ENCODE measurements at places on chromosomes 2 and 18.

DNA sequence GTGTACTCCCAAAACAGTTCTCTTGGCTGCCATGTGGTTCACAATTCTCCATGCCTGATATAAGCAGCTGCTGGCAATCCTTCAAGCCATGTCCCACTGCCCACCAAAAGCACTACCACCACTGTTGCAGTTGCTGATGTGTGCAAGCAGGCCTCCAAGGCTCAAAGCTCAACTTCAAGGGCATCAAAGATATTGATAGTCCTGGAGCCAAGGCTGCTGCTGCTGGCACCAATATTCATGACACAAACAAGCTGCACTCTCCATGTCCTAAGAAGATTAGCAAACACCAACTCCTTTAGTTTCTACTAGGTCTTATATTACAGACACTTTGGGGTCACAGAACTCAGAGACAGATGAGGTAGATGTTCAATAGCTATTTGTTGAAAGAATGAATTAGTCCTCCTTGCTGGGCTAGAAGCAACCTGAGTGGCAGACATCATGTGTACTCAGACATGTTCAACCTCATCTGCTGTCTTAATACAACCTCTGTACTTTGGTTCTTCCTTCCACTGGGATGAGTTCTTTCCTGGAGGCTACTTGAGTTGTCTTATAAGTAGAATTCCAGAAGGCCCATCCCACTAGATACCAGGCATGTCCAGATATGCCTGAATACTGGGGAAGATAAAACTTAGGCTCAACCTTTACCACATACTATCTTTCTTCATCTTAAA, 104.5 kb upstream of the UGP2 start:
- DNase-seq = no peak

GRCh38 chr2:98026927-98027522, 31.3 kb upstream of the TMEM131 start:
- DNase-seq = no peak

- no peak for DNase-seq
These were observed 44.1 kb upstream of the EPAS1 start for GRCh38 chr2:46252891-46253659.

DNA sequence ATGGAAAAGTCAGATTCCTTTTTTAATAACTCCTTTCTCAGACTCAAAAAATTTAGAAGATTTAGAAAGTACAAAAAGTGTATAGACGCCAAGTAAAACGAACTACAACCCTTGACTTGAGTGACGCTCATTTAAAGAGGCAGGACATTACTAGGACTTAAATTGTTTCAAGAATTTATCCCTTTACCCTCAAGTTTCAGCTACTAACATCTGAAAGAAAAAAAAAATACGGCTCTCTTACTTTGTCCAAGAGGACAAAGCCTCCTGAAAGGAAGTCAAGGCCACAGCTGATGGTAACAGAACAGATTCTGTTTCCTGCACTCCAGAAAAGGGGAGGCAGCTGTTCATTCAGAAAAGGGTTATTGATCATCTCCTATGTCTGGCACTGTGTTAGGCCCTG, 57.6 kb upstream of the PKDCC start:
- no peak for DNase-seq

All from activated CD4-positive, alpha-beta T cell treated with anti-CD3 and anti-CD28 coated beads, Interleukin-2, amount 50 U/mL, for 48 hours (primary cell).